ENCODE measurements at places on chromosomes 6 and 20. TPM values are rescaled to one million over a fixed set of nuclear protein-coding genes. Genes with fewer than 3 reads are reported as not detected.

The TNFRSF6B gene
- 13.8 TPM for total RNA-seq

- DNase-seq: no peak
Observed at GRCh38 chr6:117776441-117776840, 101.2 kb downstream of the NUS1 start.

GRCh38 chr20:35617397-35618262 lies 2.0 kb downstream of the SPAG4 start:
- peak; percentile 65 for DNase-seq

GRCh38 chr6:108492131-108492766 lies 68.5 kb upstream of the FOXO3 start:
- no peak for DNase-seq

GRCh38 chr6:1667012-1667804 lies 57.5 kb downstream of the FOXC1 start:
- no peak for DNase-seq

- DNase-seq: no peak
Observed at GRCh38 chr20:32436142-32436861, 78.2 kb downstream of the ASXL1 start.

- DNase-seq: no peak
Observed at GRCh38 chr6:93341900-93342613, 77.3 kb downstream of the EPHA7 start.
